ENCODE measurements at places on chromosomes 4 and X.

GRCh38 chr4:2944091-2944482, 19.1 kb downstream of the NOP14 start:
- H3K4me3 ChIP-seq, result no peak overlapping the region
- no peak overlapping the region for H3K27ac ChIP-seq
- H3K27me3 ChIP-seq, result no peaks in the 10 kb centered on the region
- H3K36me3 ChIP-seq, result peaks cover 47% of the 10 kb centered on the region

GRCh38 chr4:147927377-147928137, 195.7 kb downstream of the ARHGAP10 start:
- no peak overlapping the region for H3K4me3 ChIP-seq
- no peaks in the 10 kb centered on the region for H3K27me3 ChIP-seq
- H3K27ac ChIP-seq, result no peak overlapping the region

GRCh38 chr4:548976-549375, 27.1 kb downstream of the TMEM271 start:
- H3K27me3 ChIP-seq, result peaks cover 29% of the 10 kb centered on the region
- no peaks in the 10 kb centered on the region for H3K4me1 ChIP-seq
- no peak overlapping the region for H3K4me3 ChIP-seq
- DNase-seq, result no peak
- H3K36me3 ChIP-seq, result no peaks in the 10 kb centered on the region
- no peak overlapping the region for H3K27ac ChIP-seq

DNA sequence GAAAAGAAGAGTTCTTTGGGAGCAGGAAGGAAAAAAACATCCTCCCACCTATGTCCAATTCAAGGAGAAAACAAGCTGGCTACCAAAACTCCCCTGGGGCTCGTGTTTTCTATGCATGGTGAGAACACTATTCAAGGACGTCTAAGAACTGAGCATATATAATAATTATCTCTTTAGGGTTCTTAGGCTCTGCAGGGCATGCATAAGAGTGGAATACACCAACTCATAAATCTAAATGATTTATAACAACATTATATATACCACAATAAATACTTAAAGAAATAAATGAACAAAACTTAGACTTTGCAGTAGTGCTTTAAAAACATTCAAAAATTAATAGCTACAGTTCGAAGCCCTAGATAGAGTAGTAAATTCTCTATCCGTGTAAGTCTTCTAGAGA, 19.5 kb upstream of the TMEM154 start:
- DNase-seq, result no peak
- H3K27me3 ChIP-seq, result no peaks in the 10 kb centered on the region
- H3K36me3 ChIP-seq, result no peaks in the 10 kb centered on the region
- H3K4me3 ChIP-seq, result no peak overlapping the region
- H3K27ac ChIP-seq, result no peak overlapping the region

- DNase-seq, result no peak
- H3K4me3 ChIP-seq, result no peak overlapping the region
- H3K27ac ChIP-seq, result no peak overlapping the region
- no peaks in the 10 kb centered on the region for H3K36me3 ChIP-seq
- H3K27me3 ChIP-seq, result no peaks in the 10 kb centered on the region
Measured at GRCh38 chrX:18971506-18971905, 12.4 kb downstream of the PHKA2 start.

GRCh38 chr4:4689694-4690440, 148.0 kb upstream of the STX18 start:
- no peak overlapping the region for H3K27ac ChIP-seq
- no peaks in the 10 kb centered on the region for H3K27me3 ChIP-seq
- no peaks in the 10 kb centered on the region for H3K4me1 ChIP-seq
- H3K4me3 ChIP-seq, result no peak overlapping the region

- H3K4me1 ChIP-seq, result no peaks in the 10 kb centered on the region
- DNase-seq, result no peak
- no peaks in the 10 kb centered on the region for H3K36me3 ChIP-seq
Measured at GRCh38 chr4:28518561-28519165, 1658.0 kb downstream of the STIM2 start.

GRCh38 chr4:26132858-26133257, 188.0 kb upstream of the RBPJ start:
- no peaks in the 10 kb centered on the region for H3K36me3 ChIP-seq
- no peak overlapping the region for H3K4me3 ChIP-seq
- peaks cover 3% of the 10 kb centered on the region for H3K27me3 ChIP-seq
- DNase-seq, result no peak
- H3K27ac ChIP-seq, result no peak overlapping the region

DNA sequence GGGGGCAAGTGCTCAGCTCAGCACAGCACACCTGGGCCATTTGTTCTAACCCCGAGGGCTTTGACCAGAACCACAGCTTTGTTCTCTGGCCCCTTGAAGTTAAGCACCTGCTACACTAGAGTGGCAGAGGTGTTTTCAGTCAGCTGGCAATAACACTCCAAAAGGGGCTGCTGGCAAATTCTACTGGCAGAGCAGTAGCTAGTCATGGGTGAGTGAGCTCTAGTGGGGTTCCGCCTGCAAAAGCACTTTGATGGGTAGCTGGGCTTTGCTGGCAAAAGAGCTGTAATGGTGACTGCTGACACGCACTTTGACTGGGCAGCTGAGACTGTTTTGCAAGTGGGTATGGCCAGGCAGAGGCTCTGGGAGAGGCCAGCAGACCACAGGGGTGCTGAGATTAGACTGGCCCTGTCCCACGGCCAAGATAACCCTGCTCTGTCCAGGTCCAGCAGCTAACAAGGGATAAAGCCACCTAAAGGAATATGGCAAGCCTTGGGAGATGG, 65.2 kb upstream of the TENT5D start:
- DNase-seq, result no peak
- no peak overlapping the region for H3K4me3 ChIP-seq
- H3K36me3 ChIP-seq, result no peaks in the 10 kb centered on the region
- H3K4me1 ChIP-seq, result no peaks in the 10 kb centered on the region

DNA sequence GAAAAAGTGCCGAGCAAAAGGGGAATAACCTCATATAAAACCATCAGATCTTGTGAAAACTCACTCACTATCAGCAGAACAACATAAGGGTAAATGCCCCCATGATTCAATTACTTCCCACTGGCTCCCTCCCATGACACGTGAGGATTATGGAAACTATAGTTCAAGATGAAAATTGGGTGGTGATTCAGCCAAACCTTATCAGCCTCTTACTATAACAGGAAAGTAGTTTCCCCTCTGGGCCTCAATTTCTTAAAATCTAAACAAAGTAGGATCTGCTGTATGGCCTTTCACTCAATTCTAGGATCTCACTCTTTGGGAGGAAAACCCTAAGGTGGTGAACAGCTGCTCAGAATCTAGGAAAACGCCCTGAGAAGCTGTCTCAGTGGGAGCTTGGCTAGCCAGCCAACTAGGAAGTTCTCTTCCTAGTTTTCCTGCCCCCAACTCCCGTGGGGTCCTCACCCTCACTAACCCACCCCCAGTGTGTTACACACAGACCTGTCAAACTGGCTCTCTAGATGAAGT, 1017.1 kb upstream of the HS3ST1 start:
- DNase-seq, result no peak
- no peak overlapping the region for H3K4me3 ChIP-seq
- H3K36me3 ChIP-seq, result no peaks in the 10 kb centered on the region
- H3K27me3 ChIP-seq, result no peaks in the 10 kb centered on the region
- no peak overlapping the region for H3K27ac ChIP-seq

DNA sequence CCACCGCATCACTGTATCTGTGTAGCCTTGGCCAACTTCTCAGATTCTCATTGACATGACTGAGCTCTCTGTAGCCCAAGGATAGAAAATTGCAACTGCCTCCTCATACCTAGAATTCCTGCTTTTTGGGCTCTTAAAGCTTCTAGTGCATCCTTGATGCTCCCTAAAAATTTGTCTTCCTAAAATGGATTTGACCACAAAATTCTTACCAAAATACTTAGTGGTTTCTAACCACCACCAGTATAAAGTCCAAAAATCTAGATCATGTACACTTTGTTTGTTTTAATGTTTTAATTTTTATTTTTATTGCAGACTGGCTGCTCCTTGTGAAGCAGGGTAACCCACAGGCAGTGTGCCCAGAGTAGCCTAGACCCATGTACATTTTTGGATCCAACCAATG, 75.5 kb downstream of the TBC1D9 start:
- H3K27me3 ChIP-seq, result no peaks in the 10 kb centered on the region
- H3K27ac ChIP-seq, result no peak overlapping the region
- peaks cover 9% of the 10 kb centered on the region for H3K36me3 ChIP-seq

GRCh38 chrX:43224496-43224895, 431.6 kb upstream of the MAOA start:
- H3K4me1 ChIP-seq, result no peaks in the 10 kb centered on the region
- no peaks in the 10 kb centered on the region for H3K36me3 ChIP-seq
- H3K27ac ChIP-seq, result no peak overlapping the region
- DNase-seq, result no peak
- no peak overlapping the region for H3K4me3 ChIP-seq

DNA sequence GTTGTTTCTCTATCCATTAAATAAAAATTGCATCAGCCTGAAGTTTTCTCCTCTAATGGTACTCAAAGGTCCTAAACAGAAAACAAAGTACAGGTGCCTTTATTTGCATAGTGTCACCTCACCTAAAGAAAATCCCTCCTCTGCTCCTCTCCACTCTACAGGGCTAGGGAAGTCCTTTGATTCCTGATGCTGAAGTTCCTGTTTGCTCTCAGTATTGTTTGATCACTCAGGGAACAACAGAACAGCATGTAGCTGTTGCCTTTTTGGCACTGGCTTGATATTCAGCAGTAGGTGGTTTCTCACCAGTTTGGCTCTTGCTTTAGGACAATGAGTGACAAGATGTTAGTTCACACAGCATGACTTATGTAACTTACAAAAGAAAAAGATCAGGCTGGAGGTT, 156.2 kb upstream of the SLC7A11 start:
- H3K27me3 ChIP-seq, result no peaks in the 10 kb centered on the region
- no peaks in the 10 kb centered on the region for H3K36me3 ChIP-seq
- H3K4me1 ChIP-seq, result no peaks in the 10 kb centered on the region
- DNase-seq, result no peak
- no peak overlapping the region for H3K27ac ChIP-seq

DNA sequence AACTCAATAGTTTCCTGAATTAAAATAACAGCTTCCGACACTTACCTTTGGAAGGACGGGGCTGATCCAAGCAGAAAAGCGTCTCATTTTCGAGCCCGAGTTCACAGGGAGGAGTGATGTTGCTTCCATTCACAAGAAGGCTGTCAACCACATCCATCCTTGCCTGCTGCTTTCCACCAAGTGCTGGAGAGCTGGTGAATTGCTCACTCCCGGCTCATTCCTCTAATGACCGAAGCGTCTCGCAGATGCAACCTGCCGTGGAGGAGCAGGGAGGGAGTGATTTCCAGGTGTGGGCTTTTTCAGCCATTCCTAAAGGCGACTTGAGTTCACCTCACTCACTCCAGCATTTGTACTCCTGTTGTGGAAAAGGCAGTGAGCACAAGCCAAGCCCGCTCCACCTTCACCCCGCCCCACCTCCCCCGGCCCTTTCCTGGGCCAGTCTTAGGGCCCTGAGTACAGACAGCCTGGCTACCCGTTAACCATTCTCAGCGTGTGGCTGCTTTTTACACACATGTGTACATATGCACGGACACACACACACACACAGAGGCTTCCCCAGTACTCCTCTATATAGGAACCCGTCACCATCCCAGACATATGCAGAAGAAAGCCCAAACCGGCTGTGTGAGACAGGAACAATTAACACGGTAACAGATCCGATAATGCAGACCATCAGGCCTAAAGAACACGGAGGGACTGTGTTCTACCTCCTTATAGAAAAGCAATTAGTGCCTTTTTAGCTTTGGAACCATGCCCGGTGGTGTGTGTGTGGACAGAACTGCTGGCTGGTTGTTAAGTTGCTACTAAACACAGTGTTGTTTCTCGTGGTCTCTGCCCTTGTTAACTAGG, at the start of gene CCKAR:
Gene CCKAR (minus strand): TSS at position 374 of the 849 bp plus-strand sequence. CDS start 217 bp downstream, at position 157.
- no peak within 1 kb of the TSS for H3K4me3 ChIP-seq
- H3K36me3 ChIP-seq, result no peaks in the 10 kb centered on the region
- no peak within 1 kb of the TSS for H3K27ac ChIP-seq
- H3K27me3 ChIP-seq, result peaks cover 14% of the 10 kb centered on the region
- no peaks in the 10 kb centered on the region for H3K4me1 ChIP-seq
- no peak for DNase-seq

- no peak for DNase-seq
- H3K36me3 ChIP-seq, result no peaks in the 10 kb centered on the region
- no peak overlapping the region for H3K27ac ChIP-seq
- no peaks in the 10 kb centered on the region for H3K27me3 ChIP-seq
Measured at GRCh38 chrX:27815209-27815608, 7.4 kb downstream of the MAGEB10 start.

GRCh38 chr4:75545526-75545925, 10.3 kb upstream of the ODAPH start:
- no peak overlapping the region for H3K4me3 ChIP-seq
- no peaks in the 10 kb centered on the region for H3K36me3 ChIP-seq
- peaks cover 19% of the 10 kb centered on the region for H3K4me1 ChIP-seq
- no peak for DNase-seq

DNA sequence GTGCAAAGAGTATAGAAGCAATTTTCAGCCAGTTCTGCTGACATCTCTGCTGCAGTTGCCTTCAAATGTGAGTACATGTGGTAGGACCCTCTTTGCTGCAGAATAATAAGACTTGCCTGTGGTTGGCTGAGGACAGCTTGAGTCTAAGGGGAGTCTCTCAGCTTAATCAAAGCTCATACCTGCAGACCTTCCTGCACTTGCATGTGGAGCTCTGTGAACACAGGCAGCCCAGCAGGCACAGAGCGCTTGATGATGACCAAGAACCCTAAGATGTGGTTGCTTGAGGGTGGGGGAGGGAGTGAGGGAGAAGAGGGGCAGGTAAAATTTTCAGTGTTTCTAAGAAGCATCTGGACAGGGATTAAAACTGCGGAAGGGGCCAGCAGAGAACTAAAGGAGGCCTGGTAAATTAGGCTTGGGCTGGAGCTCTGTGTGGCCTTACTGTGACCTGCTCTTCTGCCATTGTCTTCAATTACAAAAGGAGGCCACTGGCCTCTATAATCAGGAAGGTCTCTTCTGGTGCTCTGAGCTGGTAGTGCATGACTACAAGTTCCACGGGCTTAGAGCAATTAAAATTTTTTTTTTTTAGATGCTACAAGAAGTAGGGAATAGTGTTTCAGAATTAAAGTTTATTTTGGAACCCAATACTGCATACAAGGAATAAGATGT, 59.9 kb upstream of the CHRNA9 start:
- H3K36me3 ChIP-seq, result no peaks in the 10 kb centered on the region
- no peak for DNase-seq
- H3K27ac ChIP-seq, result no peak overlapping the region
- H3K4me3 ChIP-seq, result no peak overlapping the region
- H3K27me3 ChIP-seq, result no peaks in the 10 kb centered on the region

DNA sequence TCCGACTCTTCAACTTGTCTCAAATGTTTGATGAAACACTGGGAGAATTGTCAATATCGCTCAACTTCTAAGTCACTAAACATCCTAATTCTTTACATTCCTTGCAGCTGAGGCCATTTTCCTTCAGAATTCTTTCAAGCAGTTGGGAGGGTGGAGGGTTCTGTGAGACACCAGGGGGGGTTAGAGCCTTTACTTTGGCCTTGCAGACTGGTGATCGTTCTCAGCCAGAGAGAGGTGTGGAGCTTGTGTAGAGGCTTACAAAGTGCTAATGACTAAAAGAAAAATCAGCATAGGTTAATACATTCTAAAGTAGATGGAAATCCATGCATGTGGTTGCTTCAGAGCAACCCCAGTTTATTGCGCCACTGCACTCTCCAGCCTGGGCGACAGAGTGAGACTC, 21.3 kb upstream of the SOX3 start:
- H3K27ac ChIP-seq, result no peak overlapping the region
- no peak for DNase-seq
- H3K27me3 ChIP-seq, result no peaks in the 10 kb centered on the region
- H3K4me3 ChIP-seq, result no peak overlapping the region
- H3K4me1 ChIP-seq, result no peaks in the 10 kb centered on the region
- no peaks in the 10 kb centered on the region for H3K36me3 ChIP-seq

- no peaks in the 10 kb centered on the region for H3K36me3 ChIP-seq
- H3K27me3 ChIP-seq, result no peaks in the 10 kb centered on the region
- H3K27ac ChIP-seq, result no peak overlapping the region
- H3K4me3 ChIP-seq, result no peak overlapping the region
- no peaks in the 10 kb centered on the region for H3K4me1 ChIP-seq
Measured at GRCh38 chr4:73433140-73433539, 2.9 kb upstream of the AFP start.

All from keratinocyte (primary cell).